ENCODE measurements at places on chromosomes 7 and 10.
A peak's percentile ranks its signal among the peaks of the same experiment; 100 is the strongest.

- DNase-seq, result no peak
Observed at GRCh38 chr7:116731445-116732335, 59.7 kb downstream of the MET start.

DNA sequence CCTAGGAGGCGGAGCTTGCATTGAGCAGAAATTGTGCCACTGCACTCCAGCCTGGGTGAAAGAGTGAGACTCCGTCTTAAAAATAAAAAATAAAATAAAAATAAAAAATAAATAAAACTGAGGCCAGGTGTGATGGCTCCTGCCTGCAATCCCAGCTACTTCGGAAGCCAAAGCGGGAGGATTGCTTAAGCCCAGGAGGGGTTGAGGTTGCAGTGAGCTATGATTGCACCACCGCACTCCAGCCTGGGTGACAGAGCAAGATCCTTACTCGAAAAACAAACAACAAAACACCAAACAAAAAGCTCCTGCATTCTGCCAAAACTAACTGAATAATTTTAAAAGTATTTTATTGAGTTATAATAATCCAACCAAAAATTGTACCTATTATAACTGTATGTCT lies 36.2 kb downstream of the AGAP4 start:
- no peak for DNase-seq

GRCh38 chr7:158052381-158053060 lies 535.1 kb downstream of the PTPRN2 start:
- no peak for DNase-seq

- no peak for DNase-seq
Observed at GRCh38 chr7:23418046-23418445, 52.2 kb downstream of the IGF2BP3 start.

GRCh38 chr10:2425320-2425719 lies 642.0 kb upstream of the PFKP start:
- DNase-seq, result no peak

DNA sequence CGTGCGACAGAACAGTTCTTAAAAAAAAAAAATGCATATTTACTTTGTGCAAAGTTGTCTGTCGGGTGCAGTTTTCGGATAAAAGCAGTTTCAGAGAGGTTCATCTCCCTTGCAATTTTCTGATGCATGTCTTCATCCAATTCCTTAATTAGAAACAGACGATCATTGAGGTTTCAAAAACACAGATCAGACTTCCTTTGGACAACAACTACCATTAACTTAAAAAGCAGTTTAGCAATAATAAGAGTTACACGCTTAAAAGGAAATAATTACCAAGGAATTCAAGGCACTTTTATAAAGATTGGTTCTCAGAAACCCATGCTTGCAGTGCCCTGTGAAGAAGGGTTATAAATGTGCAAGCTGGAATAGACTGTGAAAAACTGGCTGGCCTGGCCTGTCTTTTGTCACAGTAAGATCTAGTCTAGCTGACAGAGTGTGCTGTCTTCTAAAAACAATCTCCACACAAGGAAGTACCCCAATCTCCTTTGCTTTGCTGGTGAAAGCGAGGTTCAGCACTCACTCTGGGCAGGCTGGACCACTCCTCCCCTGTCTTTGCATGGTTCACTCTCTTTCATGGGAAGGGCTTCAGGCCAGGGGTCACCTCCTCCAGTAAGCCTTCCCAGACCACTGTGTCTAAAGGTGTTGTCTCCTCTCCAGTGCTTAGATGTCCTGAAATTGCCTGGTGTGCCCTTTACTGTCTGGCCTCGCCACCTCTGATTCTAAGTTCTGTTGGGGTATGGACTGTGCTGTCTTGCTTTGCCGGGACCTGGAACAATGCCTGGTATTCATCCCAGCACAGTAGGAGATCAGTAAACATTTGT lies 34.8 kb upstream of the HNRNPH3 start:
- DNase-seq, result no peak

GRCh38 chr7:25889765-25890164 lies 262.2 kb upstream of the NFE2L3 start:
- no peak for DNase-seq

DNA sequence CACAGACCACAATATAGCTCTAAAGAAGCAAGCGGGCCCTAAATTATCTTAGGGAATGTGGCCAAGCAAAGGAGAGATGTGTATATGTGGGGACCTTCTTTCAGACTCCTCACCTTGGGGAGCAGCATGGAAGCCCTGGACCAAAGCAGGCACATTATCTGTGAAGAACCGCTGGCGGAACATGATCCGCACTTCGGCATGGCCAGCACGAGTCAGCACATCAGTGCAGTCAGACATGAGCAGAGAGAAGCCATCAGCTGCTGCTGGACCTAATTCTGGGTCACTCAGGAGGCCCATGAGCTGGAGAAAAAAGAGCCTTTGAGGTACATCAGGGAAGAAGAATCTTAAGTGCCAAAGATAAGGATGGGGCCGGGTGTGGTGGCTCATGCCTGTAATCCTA lies 14.0 kb downstream of the ZDHHC16 start:
- no peak for DNase-seq

DNA sequence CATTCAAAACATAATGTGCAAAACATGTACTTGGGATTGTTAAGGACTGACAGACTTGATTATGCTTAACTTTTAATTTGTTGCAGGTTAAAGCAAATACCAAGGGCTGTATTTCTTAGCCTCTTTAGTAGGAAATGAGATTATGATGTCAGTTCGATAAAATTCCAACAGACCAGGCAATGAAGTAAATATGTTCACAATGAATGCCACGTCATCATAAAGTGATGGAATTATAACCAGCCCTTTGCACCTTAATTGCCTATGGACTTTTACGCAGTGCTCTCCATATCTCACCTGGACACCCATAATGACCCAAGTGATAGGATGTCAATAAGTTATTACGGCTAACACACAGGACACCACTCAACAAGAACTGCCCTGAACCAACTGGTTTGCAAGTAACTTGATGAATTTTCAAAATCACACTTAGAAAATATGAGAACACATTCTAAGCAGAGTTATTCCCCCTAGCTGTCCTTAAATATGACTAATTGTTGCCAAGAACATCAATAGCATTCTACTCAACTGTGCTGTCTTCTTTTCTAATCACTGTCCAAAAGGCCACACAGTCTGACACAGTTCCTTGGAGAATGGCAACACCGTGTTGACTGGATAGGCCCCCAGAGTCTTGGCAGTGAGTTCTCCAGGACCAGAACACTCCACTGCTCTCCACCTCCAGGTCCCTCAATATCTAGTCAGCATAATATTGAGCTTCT lies 115.0 kb downstream of the CHCHD3 start:
- no peak for DNase-seq

DNA sequence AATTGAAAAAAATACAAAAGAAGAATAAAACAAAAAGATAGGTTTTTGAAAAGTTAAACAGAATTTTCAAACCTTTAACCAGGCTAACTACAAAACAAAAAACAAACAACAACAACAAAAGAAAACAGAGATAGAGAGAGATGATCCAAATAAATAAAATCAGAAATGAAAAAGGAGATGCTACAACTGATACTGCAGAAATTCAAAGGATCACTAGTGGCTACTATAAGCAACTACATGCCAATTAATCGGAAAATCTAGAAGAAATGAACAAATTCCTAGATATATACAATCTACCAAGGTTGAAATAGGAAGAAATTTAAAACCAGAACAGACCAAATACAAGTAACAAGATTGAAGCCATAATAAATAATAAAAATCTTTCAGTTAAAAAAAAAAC lies 326.8 kb upstream of the VSTM2A start:
- DNase-seq, result no peak

DNA sequence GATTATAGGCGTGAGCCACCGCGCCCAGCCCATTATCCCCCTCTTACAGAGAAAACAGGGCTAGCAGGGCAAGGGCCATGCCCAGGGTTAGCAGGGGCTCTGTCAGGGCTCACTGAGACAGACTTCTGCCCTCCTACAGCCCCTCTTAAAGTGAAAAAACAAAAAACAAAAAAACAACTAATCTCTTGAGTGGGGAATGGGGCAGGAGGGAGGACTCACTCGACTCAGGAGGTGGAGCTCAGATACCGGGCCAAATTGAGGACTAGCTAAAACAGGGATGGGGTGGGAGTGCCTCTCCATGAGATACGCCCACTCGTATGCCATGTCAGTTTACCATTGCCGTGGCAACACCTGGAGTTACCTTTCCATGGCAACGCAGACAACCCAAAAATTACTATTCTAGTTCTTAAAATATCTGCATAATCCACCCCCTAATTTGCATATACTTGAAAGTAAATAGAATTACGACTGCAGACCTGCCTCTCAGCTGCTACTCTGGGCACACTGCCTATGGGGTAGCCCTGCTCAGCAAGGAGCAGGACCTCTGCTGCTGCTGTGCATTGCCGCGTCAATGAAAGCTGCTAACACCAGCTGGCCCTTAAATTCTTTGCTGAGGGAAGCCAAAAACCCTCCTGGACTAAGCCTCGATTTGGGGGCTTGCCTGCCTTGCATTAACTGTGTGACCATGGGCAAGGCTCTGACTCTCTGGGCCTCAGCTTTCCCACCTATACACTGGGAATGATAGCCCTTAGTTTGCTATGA lies 13.4 kb downstream of the SSC4D start:
- DNase-seq, result no peak

- peak; percentile 21 for DNase-seq
Observed at GRCh38 chr7:101216860-101217387, 457 bp downstream of the PLOD3 start.

- no peak for DNase-seq
Observed at GRCh38 chr7:99267481-99267840, 5.2 kb upstream of the MYH16 start.

- DNase-seq, result no peak
Observed at GRCh38 chr10:49624629-49625028, 10.8 kb downstream of the CHAT start.

GRCh38 chr10:20147684-20148083 lies 331.5 kb downstream of the PLXDC2 start:
- no peak for DNase-seq

DNA sequence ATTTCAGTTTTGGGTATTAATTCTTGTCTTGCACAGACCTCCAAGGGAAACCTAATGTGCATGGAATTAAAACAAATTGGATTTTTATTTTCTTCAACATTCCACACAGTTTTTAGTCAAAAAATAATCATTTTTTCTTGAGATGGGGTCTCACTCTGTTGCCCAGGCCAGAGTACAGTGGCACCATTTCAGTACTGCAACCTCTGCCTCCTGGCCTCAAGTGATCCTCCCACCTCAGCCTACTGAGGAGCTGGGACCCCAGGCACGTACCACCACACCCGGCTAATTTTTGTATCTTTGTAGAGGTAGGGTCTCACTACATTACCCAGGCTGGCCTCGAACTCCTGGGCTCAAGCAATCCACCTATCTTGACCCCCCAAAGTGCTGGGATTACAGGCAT lies 4.9 kb downstream of the BAIAP2L1 start:
- DNase-seq, result no peak

- DNase-seq, result no peak
Observed at GRCh38 chr10:100774223-100774622, 28.8 kb downstream of the PAX2 start.

GRCh38 chr10:92880233-92880861 lies 32.0 kb downstream of the EXOC6 start:
- no peak for DNase-seq

GRCh38 chr10:75231672-75232581 lies 3.8 kb downstream of the COMTD1 start:
- DNase-seq, result no peak

DNA sequence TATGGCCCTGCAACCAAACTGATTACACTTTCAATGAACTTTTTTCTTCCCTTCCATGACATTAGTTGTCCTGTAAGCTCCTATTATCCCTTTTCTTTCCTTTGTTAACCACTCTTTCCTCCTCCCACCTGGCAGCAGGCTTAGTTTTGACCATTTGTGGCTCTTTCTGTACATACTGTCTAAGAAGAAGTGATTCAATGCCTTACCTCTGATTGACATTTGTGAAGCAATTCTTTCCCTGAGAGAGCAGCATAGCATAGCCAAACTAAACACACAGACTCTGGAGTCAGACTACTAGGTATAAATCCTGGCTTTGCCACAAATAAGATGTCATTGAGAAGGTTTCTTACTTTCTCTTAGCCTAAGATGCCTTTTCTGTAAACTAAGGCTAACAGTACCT lies 48.9 kb downstream of the AHR start:
- DNase-seq, result no peak

DNA sequence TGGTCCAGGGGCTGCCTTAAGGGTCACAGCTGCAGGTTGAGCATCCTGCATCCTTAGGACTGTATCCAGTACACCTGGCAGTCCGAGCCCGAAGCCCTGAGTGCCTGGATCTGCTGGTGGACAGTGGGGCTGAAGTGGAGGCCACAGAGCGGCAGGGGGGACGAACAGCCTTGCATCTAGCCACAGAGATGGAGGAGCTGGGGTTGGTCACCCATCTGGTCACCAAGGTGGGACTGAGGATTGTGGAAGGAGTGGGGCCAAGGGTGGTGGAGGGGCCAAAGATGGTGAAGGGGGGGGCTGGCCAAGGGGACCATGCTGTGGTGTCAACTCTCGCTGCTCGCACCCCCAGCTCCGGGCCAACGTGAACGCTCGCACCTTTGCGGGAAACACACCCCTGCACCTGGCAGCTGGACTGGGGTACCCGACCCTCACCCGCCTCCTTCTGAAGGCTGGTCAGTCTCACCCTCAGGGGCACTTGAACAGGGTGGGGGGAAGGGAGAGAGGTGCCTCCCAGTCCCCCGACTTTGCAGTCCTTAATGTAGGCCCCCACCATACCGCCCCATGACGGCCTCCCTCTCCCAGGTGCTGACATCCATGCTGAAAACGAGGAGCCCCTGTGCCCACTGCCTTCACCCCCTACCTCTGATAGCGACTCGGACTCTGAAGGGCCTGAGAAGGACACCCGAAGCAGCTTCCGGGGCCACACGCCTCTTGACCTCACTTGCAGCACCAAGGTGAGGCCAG lies 5.3 kb downstream of the NFKB2 start:
- DNase-seq, result no peak

- DNase-seq, result no peak
Observed at GRCh38 chr10:80168679-80169380, 36.3 kb downstream of the PLAC9 start.

DNA sequence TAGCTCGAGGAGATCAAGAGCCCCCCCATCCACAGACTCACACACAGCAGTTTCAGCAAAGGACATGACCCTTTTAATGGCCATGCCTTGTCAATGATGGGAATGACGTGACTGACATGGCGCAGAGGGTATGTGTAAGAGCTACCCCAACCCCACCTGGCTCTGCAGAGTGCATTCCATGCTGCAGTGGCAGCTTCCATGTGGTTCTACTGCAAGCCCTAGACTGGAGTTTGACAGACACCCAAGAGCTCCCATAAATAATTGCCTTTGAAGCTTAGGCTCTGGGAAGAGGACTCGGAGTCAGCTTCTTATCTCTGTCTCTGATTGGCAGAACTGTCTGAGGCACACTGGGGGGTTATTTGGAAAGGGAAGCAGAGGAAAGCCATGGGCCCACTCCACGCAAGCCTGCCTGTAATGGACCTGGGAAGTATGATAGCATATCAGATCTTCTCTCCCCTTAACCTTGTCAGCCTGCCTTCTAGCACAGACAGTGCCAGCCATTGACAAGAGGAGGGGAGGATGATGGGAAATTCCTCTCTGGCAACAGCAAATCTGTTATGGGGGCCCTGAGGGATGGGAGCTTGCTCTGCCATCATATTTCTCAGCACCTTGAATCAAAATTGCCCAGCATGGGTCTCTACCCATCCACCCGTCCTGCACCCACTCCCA lies 478.5 kb upstream of the PODXL start:
- no peak for DNase-seq
